ENCODE measurements at places on chromosomes 7 and 10.

DNA sequence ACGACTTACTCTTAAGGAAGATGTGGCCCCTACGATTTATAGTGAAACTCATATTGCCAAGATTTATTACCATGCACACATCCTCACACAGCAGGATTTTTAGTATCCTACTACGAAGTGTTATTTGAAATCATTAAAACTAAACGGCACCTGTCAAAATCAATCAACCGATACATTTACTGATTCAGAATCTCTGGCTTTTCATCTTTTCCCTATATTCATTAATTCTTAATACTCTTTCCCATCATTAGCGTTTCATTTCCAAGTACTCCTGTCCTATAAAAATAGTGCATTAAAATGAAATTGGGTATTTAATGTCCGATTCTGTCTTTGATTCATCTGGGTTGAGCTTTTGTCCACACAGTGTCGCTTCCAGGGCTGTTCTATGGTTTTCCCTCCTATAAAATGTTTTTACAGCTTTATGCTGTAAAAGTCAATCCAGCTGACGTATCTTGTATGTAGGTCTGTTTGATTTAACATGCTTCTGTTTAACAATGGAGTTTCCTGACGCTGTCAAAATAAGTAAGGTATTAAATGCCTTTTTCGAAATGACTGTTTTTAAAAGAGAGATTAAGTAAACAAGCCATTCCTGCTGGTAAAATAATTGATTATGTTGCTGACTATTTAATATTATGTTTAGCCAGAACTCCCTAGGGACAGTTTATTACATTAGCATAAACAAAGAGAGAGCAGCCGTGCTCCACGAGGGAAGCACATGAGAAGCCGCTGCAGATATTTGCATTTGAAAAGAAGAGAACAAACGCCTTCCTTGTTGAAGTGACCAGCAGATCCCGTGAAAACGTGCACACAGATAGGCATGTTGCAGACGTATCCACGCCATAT lies 22.3 kb upstream of the SFMBT2 start:
- DNase-seq = peak; percentile 15

DNA sequence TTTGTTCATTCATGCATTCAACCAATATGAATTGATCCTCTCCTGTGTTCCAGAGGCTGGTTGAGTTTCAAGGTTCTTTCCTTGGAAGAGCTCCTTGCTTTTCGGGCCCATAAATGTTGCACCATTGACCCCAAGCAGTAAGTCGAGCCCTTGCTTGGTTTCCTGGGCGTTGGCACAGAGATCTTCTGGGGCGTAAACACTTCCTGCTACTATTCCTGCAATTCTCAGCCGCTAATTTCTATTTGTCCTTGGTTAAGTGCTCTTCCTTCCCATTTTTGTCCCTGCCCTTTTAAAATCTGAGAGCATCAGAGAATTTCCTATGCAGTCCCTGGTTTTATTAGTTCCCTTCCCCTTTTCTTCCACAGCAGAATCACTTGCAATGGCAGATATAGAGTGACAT lies 44.1 kb upstream of the ADRB1 start:
- DNase-seq = no peak

DNA sequence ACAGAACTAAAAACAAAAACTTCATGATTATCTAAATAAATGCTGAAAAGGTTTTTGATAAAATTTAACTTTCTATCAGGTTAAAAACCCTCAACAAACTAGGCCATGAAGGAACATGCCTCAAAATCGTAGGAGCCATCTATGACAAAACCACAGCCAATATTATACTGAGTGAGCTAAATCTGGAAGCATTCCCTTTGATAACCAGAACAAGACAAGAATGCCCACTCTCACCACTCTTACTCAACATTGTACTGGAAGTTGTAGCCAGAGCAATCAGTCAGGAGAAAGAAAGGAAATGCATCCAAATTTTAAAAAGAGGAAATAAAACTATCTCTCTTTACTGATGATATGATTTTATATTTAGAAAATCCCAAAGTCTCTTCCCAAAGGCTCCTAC lies 228.7 kb downstream of the CHRM2 start:
- peak; percentile 65 for DNase-seq

DNA sequence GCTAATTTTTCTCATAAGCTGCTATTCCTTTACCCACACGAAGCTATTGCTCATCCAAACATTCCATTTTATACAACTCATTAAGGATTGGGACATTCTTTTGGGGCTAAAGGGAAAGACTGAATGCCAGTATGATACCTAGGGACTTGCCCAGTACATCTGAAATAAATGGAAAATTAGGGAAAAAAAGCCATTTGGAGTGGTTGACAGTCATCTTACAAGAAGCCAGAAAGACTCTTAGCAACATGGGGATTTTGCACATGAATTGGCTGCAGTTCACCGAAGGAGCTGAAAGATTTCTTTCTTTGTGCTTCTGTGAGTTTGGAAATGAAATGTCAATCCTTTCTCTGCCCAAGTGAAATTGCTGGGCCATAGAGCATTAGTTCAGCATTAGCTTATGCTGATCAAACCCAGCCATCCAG lies 43.3 kb upstream of the MTURN start:
- peak; percentile 65 for DNase-seq

- DNase-seq = no peak
Measured at GRCh38 chr10:124564881-124565280, 103.3 kb downstream of the LHPP start.

- DNase-seq = peak; percentile 37
Measured at GRCh38 chr10:22978287-22978686, 50.4 kb downstream of the ARMC3 start.

- DNase-seq = no peak
Measured at GRCh38 chr10:48803801-48804584, 119.3 kb downstream of the WDFY4 start.

DNA sequence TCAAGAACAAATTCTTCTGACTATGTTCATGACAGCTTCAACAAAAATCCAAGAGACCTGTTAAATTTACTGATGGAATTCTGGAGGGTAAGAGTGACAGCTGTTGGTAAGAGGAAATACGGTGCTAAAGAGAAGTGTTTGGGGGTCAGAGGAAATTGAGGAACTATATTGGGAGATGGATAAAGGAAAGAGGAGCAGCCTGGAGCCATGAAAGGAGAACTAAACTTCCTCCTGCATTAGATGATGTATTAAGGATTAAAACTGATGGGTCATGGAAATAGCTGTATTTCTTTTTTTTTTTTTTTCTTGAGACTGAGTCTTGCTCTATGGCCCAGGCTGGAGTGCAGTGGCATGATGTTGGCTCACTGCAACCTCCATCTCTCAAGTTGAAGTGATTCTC lies 95.3 kb downstream of the HERPUD2 start:
- no peak for DNase-seq
